CD4-positive, alpha-beta T cell treated with Interleukin-17A for 4 hours (primary cell): ENCODE measurements at places on chromosomes 3 and 15.

DNA sequence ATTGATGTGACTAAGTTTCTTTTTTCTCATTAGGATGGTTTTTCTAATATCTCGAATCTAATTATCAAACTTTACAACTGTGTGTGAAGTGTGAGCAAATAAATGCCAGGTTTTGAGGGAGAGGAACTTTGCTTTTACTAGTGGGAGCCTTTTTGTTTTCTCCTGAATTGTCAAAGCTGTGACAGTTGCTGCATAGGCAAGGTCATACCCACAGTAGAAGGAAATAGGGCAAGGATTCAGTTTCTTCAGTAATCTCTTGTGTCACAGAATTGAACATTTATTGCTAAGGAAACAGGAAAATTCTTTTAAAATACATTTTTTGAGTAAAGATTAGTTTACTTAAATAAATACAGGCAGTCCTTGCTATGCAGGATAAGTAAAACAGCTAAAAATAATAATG is 19.5 kb downstream of the GMPS start:
- DNase-seq: no peak

GRCh38 chr15:96052572-96053030 is 277.9 kb upstream of the NR2F2 start:
- DNase-seq: no peak

DNA sequence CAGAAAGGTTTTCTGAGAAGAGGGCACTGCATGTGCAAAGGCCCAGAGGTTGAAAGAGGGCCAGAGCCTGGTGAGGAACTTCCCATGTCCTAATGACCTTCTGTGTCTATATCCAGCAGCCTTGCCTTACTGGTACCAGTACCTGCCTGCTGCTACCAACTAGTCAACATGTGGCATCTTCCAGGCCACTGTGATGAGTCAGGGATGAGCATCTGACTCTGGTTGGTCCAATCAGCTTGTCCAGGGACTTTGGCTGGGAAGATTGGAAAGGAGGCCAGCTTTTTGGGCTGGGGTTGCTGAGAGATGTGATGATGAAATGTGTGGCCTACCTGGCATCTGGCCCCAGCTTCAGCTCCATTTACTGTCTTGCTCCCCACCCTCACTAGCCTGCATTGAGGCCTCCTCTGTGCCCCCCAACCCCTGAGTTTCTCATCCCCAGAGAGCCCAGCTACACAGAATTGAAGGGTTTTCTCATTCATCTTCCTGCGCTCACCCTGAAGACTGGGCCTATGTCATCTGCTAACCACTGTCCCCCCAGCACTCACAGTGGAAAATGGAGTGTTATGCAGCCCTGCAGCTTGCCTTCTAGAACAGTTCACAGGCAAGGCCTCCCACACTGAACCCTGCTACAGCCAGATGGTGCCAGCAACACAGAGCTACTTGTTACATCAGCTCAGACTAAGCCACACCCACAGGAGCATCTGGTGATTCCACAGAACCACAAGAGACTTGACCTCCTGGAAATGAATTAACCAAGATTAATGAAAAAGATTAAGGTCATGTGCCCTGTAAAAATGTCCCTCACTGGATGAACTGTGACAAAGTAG is 1.3 kb upstream of the TWF2 start:
- DNase-seq: peak; percentile 67

DNA sequence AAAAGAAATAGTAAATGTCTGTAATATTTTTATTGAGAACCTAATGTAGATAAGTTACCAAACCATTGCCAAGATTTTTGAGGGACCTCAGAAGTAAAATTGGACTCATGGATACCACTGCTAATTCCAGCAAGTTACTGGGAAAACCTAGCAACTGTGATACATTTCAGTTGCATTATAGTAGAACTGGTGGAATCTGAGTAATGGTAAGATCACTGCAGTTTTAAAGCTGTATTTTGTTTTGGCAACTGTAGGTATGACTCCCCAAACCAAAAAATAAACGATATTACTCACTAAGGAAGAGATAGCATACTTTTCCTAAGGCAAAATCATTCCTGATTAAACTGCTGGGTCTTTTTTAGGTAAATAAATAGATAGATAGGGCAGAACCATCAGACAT is 54.0 kb downstream of the ARMC8 start:
- no peak for DNase-seq

- no peak for DNase-seq
These were observed 22.3 kb upstream of the TRIM59 start for GRCh38 chr3:160471892-160472291.

DNA sequence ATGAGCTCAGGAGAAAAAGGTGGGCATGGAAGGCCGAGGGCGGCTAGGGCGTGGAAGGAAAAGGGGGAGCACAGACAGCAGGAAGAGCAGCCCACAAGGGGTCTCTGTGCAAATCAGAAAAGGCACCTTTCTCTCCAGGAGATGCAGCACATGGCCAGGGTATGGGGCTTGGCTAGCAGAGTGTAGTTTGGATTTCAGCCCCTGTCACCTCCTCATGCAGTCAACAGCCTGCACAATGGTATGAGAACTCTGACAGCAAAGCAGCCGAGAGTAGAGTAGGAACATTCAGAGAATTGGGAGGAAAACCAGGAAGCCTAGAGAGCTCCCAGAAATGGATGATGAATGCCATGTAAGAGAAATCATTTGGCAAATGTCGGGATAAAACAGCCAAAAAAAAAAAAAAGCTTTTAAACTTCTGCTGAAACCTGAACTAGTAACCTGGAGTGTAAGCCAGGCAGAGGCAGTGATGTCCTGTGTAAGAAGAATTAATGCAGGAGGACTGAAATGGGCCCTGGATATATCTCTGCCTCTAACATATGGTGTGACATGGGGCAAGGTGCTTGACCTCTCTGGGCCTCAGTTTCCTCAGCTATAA is 25.7 kb downstream of the FSTL1 start:
- no peak for DNase-seq

DNA sequence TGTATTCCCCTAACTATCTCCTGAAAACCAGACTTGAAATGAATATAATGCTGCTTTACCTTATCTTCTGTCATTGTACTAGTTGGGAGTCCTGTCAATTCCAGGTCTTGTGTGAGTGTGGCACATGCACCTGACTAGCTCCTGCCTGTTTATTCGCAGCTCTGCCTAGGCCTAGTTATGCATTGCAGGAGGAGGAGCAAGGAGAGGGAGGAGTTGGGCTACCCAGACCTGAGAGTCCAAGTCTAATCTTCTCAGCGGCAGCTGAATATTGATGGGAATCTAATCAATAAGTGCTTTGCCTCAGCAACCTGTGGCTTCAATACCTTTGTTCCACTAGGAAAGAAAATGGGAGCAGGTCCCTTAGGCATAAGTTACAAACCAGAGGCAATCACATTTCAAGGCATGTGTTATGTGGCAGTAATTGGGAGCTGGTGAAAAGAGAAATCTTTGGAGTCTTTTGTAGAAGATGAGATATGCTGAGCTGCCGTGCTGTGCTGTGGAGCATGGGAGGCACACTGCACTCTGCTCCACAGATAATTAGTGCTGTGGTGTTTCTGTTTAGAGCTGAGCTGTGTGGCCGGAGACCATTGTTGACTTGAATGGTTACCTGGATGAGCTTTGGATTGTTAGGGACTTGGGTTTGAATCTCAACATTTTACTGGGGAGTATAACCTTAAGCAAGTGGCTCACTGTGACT is at the start of gene SLC2A2:
SLC2A2 (minus strand) TSS at position 124 of the 697 bp plus-strand sequence; CDS start at position 74, 50 bp downstream.
- DNase-seq: no peak

GRCh38 chr3:170864525-170865208 is 5.3 kb downstream of the RPL22L1 start:
- no peak for DNase-seq

- no peak for DNase-seq
These were observed 232.8 kb downstream of the PDZRN3 start for GRCh38 chr3:73391984-73392383.

DNA sequence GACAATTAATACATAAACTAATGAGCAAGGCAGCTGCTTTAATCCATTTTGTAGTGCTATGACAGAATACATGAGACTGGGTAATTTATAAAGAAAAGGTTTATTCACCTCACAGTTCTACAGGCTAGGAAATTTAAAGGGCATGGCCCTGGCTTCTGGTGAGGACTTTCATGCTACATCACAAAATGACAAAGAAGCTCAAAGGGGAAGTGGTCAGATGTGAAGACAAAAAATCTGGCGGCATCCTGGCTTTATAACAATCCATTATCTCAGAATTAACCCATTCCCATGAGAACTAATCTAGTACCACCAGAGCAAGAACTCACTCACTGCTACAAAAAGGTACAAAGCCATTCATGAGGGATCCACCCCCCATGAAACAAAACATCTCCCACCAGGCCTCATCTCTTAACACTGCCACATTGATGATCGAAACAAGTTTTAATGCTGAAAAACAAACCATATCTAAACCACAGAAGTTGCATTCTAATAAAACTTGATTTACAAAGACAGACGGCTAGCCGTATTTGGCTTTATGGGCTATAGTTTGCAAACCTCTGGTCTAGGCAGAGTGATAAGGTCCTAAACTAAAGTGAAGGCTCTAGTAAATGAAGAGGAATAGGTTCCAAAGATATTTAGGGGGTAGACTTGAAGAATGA is 44.2 kb downstream of the GSK3B start:
- DNase-seq: no peak

DNA sequence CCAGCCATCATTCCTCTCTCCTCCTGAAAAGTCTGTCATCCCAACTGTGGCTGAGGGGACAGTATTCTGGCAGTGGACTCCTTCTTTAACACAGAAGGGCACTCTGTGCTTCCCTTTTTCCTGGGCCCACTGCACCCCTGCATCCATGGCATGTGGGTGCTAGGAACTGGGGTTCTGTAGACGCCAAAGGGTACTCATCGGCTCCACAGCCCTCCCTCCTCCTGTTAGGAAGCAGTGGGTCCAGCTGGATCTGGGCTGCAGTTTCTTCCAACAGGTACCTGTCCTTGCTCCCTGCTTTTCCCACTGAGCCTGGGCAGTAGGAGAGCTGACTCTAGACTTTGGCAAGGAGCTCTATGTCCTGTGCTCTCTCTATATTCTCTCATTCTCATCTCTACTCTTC is 6.4 kb upstream of the MANF start:
- no peak for DNase-seq

DNA sequence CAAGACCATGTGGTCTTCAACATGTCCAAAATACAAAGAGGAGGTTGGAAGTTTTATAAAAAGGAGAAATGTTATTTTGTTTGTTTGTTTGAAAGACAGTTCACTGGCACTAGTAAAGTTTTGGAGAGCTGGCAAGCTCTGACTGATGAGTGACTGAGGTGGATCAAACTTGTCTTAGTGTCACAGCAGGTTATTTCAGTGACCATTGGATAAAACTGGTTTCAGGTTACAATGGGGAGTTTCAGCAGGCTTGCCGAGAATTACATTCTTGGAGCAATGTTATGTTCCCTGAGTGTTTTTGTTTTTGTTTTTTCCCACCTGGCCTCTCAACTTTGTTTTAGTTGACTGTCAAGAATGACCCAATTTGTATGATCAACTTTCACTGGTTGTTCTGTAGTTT is 414.5 kb upstream of the ARHGEF26 start:
- DNase-seq: no peak

DNA sequence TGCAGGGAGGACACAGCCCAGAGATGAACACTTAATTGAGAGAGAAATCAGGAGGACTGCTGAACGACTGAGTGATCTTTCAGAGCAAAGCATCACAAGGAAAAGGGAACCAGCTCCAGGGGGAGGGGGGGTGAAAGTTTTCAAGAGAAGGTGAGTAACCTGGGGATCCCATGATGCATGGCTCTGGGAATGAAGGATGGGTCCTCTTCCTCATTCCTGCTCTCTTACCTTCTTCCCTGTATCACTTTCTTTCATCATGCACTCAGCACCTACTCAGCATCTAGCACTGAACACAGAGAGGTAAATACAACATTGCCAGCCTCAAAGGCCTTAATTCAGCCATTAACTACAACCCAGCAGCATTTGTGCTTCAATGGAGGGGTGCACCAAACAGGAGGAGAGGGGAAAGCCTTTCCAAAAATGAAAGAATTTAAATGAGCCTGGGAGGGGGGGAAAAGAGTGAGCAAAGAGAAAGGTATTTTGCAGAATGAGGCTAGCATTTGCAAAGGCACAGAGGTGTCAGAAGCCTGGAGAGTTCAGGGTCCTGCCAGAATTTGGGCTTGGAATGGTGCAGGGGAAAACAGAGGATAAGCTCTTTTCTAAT is 427.4 kb downstream of the FOXP1 start:
- DNase-seq: no peak

DNA sequence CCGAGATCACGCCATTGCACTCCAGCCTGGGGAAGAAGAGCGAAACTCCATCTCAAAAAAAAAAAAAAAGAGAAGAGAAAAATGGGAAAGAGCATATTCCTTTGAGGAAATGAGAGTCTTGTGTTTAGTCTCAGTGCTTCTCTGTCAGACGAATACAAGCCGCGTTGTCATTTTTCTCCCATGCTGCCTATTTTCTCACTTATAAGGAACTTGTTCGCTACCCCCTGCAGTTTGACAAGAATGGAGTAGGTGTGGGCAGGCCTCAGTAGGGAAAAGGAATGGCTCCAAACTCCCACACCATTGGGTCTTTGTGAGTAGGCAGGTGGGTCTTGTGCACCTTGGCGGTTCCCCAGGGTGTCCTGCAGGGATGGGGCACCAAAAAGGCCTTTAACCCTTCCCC is 6.5 kb downstream of the GPR160 start:
- DNase-seq: no peak

DNA sequence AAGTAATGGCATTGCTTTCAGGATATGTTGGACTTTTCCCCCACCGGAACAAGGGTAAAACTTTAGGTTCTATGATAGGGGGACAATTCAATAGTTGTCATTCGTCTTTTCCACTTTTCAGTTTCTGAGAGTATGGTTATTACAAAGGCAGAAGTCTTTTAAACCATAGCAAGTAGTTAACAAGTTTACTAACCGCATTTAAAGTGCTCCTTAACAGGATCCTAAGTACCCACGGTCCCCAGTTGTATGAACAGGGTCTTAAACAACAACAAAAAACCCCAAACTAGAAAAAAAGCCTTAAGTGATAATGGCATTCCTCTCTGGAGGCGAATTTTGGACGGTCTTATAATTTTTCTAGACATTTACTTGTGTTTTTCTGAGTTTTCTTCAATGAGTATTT is 831 bp downstream of the IFT57 start:
- no peak for DNase-seq

GRCh38 chr3:197419696-197420095 is 121.3 kb upstream of the DLG1 start:
- DNase-seq: no peak

- DNase-seq: no peak
These were observed 88.1 kb downstream of the MBNL1 start for GRCh38 chr3:152356870-152357276.

DNA sequence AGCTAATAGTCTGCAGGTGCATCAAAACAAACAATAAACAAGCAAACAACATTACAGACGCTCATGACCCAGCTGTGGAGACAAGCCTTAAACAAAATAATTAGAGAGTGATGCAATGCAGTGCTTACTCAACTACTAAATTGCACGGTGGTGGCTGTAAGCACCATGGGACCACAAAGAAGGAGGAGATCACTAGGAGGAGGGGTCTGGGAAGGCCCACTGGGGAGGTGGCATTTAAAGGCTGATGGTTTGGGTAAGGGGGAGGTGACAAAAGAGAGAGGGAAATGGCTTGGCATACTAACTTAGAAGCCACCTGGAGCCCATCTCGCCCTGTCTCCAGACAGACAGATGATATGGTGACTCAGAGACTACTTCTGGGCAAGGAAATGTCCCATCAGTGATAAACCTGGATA is 516.7 kb downstream of the FOXP1 start:
- peak; percentile 69 for DNase-seq
